CD8-positive, alpha-beta memory T cell (primary cell): ENCODE measurements at places on chromosomes 7 and 10. TPM values are rescaled to one million over a fixed set of nuclear protein-coding genes. Genes with fewer than 3 reads are reported as not detected.

TMEM225B gene
- polyA plus RNA-seq, result 1.5 TPM

SOSTDC1 gene
- not detected for polyA plus RNA-seq

HABP2 gene
- not detected for polyA plus RNA-seq

MMP21 gene
- polyA plus RNA-seq, result not detected

STEAP4 gene
- not detected for polyA plus RNA-seq

KLF6 gene
- 883 TPM for polyA plus RNA-seq

DYDC2 gene
- not detected for polyA plus RNA-seq

KCND2 gene
- polyA plus RNA-seq, result not detected

HDAC9 gene
- polyA plus RNA-seq, result 5.0 TPM

ADCYAP1R1 gene
- not detected for polyA plus RNA-seq

SPDYE9 gene
- polyA plus RNA-seq, result 0.16 TPM

PON3 gene
- not detected for polyA plus RNA-seq

MOGAT3 gene
- not detected for polyA plus RNA-seq

TMEM176B gene
- not detected for polyA plus RNA-seq

CFTR gene
- not detected for polyA plus RNA-seq

UTF1 gene
- polyA plus RNA-seq, result not detected

EN2 gene
- not detected for polyA plus RNA-seq

SPDYE2 gene
- 0.28 TPM for polyA plus RNA-seq

ACSM6 gene
- not detected for polyA plus RNA-seq

PIK3AP1 gene
- 37.0 TPM for polyA plus RNA-seq

SLC18A2 gene
- polyA plus RNA-seq, result 0.08 TPM

RNF32 gene
- 0.40 TPM for polyA plus RNA-seq

RTKN2 gene
- 1.9 TPM for polyA plus RNA-seq

HMX2 gene
- polyA plus RNA-seq, result not detected

BLNK gene
- not detected for polyA plus RNA-seq

CPVL gene
- not detected for polyA plus RNA-seq

TRPV5 gene
- polyA plus RNA-seq, result not detected

MSS51 gene
- polyA plus RNA-seq, result 0.14 TPM

NPY gene
- not detected for polyA plus RNA-seq

NODAL gene
- polyA plus RNA-seq, result 0.43 TPM

LEP gene
- not detected for polyA plus RNA-seq

CLRN3 gene
- not detected for polyA plus RNA-seq

COL28A1 gene
- not detected for polyA plus RNA-seq

HOXA7 gene
- polyA plus RNA-seq, result not detected

MICALL2 gene
- polyA plus RNA-seq, result 0.71 TPM

SKIDA1 gene
- 0.20 TPM for polyA plus RNA-seq

FGL2 gene
- 4.1 TPM for polyA plus RNA-seq

C10orf67 gene
- polyA plus RNA-seq, result 0.26 TPM

FBH1 gene
- 82.2 TPM for polyA plus RNA-seq

LHFPL3 gene
- not detected for polyA plus RNA-seq

ITPRID1 gene
- not detected for polyA plus RNA-seq
